ENCODE measurements at places on chromosomes 16 and 17. TPM values are rescaled to one million over a fixed set of nuclear protein-coding genes. Genes with fewer than 3 reads are reported as not detected.

- peak; percentile 94 for DNase-seq
Measured at GRCh38 chr17:42518755-42519545, 17.1 kb upstream of the NAGLU start.

DNA sequence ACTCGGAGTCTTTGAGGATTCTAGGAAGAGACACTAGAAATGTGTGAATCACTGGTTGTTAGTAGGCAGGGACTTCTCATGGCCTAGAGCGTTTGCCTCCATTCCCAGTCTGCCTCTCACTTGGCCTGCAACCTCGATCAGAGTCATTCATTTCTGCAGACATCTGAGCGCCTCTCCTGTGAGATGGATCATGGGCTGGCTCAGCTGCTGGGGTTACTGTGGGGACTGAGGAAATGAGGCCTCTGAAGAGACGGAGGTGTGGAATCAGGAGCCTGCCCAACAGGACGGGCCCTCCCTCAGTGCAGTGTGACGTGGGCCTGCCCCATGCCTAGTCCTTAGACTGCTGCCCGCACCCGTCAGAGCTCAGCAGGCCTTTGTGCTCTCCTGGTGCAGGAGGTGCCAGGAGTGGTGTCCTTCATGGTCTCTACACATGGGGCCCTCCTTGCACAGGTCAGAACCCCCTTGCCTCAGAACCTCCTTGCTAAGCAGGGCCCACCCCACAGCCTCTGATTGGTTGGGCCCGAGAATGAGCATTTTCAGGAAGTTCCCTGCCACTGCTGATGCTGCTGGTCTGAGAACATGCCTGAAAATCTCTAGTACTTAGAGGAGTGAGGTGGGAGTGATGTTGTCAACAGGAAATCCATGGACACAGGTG lies 99.4 kb downstream of the NPIPB11 start:
- no peak for DNase-seq

DNA sequence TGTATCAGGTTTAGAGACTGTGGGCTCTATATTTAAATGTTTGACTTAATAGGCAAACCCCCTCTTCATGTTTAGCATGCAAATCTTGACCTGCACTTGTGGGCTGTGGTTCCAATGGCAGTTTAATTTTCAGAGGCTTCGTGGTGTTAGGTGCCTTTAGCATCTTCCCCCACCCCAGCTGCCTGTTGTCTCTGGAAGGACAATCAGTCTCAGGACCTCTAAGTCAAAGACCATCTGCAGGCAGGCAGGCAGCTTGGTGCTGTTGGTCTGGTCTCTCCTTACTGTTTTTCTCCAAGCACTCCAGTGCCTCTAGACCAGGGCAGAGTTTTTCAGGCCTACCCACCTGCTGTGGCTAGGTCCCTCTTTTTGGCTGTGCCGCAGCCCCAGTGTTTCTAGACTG lies 990.4 kb downstream of the CDH11 start:
- DNase-seq = no peak

- DNase-seq = no peak
Measured at GRCh38 chr17:15397620-15398019, 56.2 kb upstream of the TEKT3 start.

GRCh38 chr16:50573947-50574744 lies 25.9 kb downstream of the NKD1 start:
- no peak for DNase-seq

RHBDL1 gene
- 4.4 TPM for total RNA-seq

AIPL1 gene
- not detected for total RNA-seq
